ENCODE measurements at places on chromosomes 1 and 21.

DNA sequence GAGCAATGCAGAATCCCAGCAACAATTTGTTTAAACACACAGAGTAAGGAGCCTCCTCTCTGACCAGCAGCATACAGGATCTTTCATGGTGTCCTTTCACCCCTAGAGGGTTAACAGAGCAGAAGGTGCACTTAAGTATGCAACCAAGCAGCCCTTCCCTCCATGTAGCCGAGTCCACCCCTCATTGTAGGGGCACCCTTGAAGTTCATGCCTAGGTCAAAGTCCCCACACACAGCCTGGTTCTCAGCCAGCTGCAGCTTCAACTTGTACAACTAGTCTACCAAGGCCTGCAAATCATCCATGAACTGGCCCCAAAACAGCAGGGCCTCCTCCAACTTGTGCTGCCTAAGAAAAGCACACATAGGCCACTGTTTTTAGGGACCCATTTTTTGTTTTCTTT, 7.0 kb upstream of the BMP8B start:
- no peak for DNase-seq

DNA sequence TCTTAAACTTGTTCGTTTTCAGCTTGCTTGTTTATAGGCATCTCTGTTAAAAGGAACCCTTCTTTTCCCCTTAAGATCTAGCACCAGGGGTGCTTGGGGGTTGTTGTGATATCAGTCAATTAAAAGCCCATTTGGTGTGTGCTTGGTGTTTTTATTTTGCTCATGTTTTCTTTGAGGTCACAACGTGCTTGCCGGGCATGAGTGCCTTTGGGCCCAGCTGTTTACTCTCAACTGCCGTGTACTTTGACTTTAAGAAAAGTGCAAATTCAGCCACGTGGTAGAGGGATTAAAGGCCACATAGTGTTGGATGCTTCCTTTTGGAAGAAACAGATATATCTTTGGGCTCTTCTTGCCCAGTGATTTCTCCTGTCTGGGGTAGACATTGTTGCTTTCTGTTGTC, 10.5 kb downstream of the ARID1A start:
- DNase-seq: no peak

DNA sequence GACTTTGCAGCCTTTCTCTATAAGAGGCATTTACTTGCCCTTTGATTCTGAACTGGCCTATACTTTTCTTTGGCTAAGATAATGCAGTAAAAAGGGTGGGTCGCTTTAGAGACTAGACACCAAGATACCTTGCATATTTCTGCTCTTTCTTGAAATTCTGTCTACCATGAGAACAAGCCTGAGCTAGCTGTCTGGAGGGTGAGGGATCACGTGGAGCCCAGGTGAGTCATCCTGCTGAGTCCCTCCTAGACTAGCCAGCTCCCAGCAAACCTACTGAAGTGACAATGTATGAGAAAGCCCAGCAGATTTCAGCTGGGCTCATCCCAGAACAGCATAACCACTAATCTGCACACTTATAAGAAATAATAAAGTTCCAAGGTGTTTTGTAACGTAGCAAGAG, 408.0 kb upstream of the KAZN start:
- no peak for DNase-seq

GRCh38 chr1:62271134-62271533, 48.1 kb downstream of the KANK4 start:
- DNase-seq: no peak

DNA sequence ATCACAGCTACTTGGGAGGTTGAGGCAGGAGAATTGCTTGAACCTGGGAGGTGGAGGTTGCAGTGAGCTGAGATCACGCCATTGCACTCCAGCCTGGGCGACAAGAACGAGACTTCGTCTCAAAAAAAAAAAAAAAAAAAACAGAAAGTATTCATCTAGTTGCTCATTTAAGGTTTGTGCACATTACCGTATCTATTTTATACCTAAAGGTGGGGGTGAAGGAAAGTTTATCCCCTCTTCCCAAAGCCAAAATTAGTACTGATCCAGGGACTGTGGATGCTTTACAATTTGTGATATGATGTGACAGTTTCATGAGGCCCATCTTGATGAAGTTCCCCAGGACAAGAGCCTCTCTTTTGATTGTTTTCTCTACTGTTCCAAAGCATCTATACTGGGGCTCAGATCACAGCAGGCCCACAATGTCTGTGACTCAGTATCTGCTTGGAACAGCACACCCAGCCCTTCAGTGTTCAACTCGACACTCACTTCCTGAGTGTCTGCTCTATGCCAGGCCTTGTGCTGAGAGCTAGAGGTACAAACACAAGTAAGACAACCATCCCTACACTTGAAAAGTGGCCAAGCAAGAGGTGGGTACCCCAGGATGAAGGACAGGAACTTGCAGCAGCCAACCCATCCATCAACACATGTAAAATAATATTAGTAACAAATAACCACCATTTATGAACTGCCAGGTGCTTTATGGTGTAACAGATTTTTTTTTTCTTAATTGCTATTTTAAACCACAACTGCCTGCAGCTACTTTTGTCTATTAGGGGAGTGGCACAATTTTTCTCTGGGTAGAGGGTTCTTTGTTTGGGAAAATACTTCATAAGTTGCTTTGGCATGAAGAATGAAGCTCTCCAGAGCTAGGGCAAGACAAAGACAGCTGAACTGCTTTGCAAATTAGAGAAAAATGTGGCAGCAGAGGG, 29.0 kb upstream of the KHDRBS1 start:
- DNase-seq: peak; percentile 12

DNA sequence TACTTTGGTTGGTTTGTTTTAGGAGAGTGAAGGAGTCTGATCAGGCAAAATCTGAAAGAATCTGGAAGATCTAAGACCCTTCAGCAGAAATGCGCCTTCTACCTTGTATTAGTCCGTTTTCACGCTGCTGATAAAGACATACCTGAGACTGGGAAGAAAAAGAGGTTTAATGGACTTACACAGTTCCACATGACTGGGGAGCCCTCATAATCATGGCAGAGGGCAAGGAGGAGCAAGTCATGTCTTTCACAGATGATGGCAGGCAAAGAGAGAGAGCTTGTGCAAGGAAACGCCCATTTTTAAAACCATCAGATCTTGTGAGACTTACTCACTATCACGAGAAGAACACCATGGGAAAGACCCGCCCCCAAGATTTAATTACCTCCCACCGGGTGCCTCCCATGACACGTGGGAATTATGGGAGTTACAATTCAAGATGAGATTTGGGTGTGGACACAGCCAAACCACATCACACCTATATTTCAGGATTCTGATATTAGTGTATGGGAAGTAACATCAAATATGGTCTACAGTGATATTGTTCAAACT, 99.3 kb downstream of the GLUL start:
- no peak for DNase-seq

GRCh38 chr1:220943319-220943996, 64.2 kb downstream of the HLX start:
- no peak for DNase-seq

GRCh38 chr1:218983433-218983832, 190.2 kb upstream of the LYPLAL1 start:
- DNase-seq: no peak

GRCh38 chr21:21137986-21138385, 139.8 kb downstream of the NCAM2 start:
- no peak for DNase-seq

DNA sequence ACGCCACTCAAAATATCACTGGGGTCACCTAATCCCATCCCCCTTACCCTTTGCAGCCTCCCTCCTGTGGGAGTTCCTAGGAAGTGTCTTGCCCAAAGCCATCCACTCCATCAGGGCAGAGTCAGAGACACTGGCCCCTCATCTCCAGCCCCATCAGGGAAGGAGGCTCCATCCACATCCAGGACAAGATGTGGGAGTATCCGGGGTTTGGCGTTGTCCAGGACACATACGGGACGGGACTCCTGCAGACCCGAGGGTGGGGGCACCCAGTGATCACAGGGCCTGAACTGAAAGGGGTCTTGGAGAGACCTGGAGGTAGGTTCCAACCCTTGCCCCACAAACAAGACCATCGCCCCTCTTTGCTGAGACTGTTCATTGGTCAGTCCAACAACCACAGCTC, 348.2 kb downstream of the MATN1 start:
- DNase-seq: no peak

DNA sequence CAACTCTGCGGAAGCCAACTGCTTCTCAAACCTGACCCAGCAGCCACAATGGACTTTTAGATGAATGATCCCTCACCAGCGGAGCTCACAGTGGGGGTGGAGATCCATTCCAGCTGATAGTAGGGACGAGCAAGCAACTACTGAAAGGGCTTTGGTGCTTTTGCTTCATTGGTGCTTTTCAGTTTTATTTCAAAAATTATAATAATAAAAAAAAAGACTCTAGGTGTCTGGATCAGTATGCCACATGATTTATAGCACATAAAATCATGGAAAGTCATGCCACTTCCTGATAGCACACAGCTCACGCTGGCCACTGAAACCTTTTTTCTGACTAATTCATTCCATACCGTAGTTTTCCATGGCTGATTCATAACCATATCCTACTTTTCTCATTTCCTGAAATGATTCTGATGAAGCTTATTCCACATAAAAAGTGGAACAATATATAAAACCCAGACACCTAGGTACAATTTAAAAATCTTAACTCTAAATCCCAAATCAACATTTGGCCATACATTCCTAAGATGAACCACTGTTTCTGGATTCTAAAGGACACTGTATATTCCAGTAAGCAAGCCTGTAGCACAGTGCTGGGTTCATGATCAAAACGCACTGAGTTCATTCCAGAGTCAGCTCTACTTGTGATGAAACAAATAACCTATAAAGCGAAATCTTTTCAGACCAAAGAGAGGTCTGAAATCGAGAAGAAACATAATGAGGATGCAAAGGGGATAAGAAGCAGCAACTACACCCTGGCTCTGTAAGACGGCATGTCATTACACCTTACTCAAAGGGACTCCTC, 41.3 kb upstream of the KCNE1 start:
- no peak for DNase-seq

DNA sequence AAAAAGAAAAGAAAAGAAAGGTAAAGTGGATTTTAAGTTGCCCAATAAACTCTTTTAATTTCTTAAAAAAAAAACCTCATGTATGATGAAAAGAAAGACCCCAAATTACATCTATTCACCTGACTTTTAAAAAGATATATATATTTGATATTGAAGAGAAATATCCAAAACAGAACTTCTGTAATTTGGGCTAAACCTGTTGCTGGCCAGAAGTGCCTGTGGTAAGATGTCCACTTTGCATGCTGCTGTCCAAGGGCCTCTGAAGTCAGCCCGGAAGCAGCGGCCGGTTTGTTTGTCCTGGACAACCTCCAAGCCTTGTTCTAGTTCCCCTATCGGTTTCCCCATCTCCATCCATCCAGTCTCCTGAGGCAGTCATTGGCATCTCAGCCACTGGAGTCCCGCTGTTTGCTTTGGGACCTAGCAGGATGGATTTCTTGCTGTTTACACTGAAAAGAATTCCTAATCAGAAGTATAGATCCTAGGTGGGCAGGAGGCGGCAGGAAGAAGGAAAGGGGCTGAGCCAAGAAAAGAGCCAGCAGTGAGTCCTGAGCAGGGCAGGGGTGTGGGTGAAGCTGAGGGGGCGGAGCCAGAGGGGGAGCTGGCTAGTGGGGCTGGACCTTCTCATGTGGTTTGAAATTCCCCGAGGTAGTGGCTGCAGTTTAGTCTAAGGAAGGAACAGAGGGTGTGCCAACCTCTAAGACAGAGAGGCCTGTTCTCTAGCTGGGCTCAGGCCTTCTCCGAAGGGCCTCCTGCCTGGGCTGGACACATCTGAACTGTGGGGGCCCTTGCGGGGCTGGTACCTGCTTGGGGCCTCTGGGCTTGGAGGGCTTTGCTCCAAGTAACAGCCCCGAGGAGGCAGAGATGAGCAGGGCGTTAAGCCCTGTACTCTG, 3.3 kb downstream of the NCMAP start:
- DNase-seq: no peak

GRCh38 chr1:89351597-89352311, 12.1 kb upstream of the GBP6 start:
- DNase-seq: no peak

- DNase-seq: no peak
Observed at GRCh38 chr1:244957525-244957924, 93.2 kb upstream of the HNRNPU start.

- no peak for DNase-seq
Observed at GRCh38 chr1:167328306-167328815, 107.7 kb downstream of the POU2F1 start.

DNA sequence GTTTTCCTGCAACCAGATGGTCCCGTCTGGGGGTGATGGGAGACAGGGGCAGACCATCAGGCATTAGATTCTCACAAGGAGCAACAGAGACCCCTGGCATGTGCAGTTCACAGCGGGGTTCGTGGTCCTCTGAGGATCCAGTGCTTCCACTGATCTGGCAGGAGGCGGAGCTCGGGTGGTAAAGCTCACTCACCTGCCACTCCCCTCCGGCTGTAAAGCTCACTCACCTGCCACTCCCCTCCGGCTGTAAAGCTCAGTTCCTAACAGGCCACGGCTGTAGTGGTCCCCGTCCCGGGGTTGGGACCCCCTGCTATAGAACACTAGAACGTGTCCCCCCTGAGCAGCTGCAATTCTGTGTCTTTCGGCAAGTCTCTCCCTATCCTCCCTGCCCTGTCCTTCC, 4.6 kb downstream of the KRTAP10-12 start:
- DNase-seq: no peak

DNA sequence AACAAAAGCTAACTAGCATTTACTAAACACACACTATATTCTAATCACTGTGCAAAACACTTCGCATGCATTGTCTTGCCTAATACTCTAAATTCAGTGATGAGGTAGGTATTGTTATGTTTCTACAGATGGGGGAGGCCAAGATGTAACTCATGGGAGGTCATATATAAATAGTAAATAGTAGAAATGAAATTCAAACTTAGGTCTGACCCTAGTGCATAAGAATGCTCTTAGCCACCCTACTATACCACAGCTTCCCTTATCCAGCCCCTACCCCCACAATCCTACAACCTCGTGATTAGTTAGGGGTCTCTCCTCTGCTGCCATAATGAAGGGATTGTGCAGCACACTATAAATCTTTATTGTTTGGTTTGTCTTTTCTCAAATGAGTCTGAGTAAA, 3.3 kb downstream of the PFDN2 start:
- DNase-seq: no peak

- no peak for DNase-seq
Observed at GRCh38 chr1:90045853-90046563, 51.1 kb downstream of the ZNF326 start.

- no peak for DNase-seq
Observed at GRCh38 chr1:89425056-89425455, 61.2 kb downstream of the GBP6 start.

DNA sequence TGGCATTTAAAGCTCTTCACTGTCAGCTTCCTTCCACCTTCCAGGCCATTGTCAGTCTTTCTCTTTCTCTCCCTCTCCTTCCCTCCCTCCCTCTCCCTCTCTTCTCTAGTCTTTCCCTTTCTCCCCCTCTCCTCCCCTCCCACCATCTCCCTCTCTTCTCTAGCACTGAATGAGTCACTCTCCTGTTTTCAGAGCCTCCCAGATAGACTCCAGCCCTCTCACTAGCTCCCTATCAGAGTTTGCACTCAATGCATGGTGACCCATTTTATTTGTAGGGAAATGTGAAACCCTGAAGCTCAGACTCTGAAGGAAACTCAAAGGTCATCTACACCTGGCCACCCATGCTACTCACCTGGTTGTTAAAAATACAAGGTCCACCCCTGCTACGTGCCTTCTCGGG, 4.4 kb upstream of the MATN1 start:
- no peak for DNase-seq

Measured in stimulated activated CD4-positive, alpha-beta T cell treated with anti-CD3 and anti-CD28 coated beads, Interleukin-1b, Interleukin-23, amount 100 ng/mL, for 24 hours (primary cell).